AG10803 (cell line): ENCODE measurements at places on chromosomes 3 and 15.

DNA sequence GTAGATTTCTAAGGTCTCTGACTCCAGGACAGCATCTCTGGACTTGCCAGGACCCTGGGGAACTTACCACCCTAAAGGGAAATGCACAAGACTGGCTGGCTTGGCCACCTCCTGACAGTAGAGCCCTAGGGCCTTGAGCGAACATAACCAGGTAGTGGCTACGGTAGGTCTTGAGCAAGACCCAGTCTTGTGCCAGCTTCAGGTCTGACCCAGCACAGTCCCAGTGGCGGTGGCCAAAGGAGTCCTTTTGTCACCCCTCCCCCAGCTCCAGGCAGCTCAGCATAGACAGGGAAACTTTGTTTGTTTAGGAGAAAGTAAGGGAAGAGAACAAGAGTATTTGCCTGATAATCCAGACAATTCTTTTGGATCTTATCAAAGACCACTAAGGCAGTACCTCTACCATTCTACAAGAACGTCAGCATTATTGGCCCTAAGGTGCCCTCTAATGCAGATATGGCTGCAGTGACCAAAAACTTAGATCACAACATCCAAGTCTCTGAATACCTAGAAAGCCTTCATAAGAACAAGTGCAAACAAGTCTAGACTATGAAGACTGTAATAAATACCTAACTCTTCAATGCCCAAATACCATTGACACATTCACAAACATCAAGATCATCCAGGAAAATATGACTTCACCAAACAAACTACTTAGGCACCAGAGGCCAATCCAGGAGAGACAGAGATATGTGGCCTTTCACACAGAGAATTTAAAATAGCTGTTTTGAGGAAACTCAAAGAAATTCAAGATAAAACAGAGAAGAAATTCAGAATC is 38.7 kb upstream of the FBN1 start:
- no peak for DNase-seq

DNA sequence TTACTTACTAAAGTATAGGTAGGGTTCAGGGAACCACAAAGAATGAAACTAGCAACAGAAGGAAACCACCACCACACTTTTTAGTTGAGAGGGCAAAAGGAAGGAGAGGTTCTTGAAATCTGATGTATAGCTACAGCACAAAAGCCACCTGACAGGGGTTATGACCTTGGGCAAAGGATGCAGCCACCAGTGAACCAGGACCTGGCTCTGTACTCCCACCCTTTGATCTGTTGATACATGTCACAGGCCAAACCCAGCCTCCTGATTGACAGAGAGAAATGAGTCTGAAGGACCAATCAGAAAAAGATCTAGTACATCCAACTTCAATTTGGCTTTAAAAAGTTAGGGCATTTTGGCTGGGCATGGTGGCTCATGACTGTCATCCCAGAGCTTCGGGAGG is 20.0 kb upstream of the BLM start:
- no peak for DNase-seq

DNA sequence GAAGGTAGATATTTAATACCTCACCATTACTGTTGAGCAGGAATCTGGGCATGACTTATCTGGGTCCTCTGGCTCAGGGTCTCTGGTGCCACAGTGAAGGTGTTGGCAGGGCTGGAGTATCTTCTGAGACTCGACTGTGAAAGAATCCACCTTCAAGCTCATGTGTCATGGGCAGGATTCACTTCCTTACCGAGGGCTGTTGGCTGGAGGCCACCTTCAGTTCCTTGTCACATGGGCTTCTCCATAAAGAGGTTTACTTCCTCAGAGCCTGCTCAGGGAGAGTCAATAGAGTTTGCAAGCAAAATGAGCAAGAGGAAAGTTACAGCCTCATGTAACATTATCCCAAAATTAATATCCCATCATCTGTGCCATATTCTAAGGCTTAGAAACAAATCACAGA is 459.5 kb downstream of the NR2F2 start:
- DNase-seq = no peak

DNA sequence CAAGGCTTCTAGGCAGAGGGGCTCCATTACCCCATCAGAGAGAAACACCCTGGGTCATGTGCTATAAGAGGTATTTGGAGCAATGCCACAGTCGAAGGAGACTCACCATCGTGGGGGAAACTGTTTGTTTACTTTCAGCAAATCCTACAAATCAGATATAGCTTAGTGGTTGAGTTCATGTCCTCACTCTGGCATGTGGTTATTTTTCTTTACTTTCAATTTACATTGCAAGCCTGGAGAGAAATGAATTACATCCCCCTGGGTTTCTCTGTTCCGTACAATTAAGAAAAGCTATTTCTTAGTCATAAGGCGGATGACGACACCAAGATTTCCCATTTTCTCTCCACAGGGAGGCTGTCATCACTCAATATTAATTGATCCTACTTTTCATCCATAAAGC is 36.9 kb downstream of the RFTN1 start:
- peak; percentile 76 for DNase-seq

- DNase-seq = no peak
These were observed 119.5 kb downstream of the TMCC1 start for GRCh38 chr3:129773691-129774663.

GRCh38 chr3:141366285-141367037 is 1.8 kb upstream of the ZBTB38 start:
- peak; percentile 95 for DNase-seq

DNA sequence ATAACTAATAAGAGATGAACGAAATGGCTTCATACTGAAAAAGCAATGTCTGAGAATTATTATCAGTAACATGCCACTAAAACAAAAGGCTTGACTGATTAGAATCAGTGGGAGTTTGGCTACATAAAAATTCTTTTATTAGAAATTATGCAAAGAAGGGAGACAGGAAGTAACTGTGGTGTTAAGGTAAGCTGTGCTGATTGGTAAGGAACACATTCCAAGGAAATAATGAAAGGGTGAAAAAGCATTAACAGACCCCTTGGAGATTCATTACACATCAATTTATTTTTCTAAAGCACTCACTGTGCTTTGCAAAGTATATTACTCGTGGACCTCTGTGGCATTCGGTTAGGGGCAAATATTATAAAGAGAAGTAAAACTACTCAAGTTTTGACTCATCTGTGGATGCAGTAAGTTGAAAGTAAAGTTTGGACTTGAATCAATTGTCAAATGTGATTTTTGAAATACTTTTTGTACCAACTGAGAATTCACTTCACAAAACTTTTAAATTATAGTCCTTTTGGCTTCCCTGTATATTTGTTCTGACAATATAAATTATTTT is 176.1 kb upstream of the ZPLD1 start:
- DNase-seq = no peak
